Myocyte (in vitro differentiated cells): ENCODE measurements at places on chromosomes 4 and X. TPM values are rescaled to one million over a fixed set of nuclear protein-coding genes. Genes with fewer than 3 reads are reported as not detected.

DNA sequence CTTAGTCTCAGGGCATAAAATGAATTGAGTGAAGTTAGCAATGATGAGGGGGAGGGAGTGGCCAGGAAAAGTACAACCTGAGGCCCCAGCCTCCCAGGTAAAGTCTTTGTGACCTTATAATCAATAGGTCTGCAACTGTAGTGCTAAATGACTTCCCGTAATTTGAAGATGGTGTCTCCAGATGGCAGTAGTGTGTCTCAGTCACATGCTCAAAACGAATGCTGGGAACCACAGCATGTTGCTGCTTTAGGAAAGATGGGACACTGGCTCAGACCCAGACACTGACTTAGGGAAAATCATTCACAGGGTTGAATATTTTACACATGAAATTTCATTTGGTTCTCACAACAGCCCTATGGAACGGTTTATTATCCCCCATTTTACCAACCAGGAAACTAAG is 10.3 kb downstream of the SRPX2 start:
- no peak for DNase-seq

DNA sequence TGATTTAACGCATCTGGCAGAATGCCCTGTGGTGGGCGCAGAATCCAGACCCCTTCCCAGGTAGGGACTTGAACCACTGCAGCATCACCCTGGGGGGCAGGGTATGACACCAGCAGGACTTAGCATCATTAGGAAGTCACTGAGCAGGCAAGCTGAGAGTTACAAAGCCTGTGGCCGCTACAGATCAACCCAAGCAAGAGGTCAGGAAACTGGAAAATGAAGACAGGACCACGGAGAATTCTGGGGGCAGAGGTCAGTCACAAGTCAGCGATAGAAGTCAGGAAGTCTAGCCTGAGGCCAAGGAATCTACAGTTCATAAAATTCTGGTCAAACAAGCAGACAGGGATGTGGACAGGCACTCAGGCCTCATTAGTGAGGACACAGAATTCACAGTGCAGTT is 108.4 kb downstream of the CHIC2 start:
- DNase-seq: no peak

- DNase-seq: no peak
Measured at GRCh38 chr4:133618963-133619362, 469.9 kb downstream of the PCDH10 start.

GRCh38 chrX:12405306-12405705 is 267.0 kb downstream of the FRMPD4 start:
- no peak for DNase-seq

DNA sequence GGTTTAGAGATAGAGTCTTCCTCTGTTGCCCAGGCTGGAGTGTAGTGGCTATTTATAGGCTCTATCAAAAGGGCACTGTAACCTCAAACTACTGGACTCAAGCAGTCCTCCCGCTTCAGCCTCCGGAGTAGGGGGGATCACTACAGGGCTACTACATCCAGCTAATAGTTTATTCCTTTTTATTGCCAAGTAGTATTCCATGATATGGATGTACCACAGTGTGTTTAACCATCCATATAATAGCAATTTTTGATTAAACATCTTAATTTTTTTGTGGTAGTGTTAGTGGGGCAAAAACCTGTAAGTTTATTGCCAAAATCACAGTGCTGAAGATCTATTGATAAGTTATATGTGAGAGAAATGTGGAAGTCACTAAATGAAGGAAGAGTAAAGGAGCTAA is 2.6 kb upstream of the NDUFC1 start:
- DNase-seq: no peak

- DNase-seq: peak; percentile 54
Measured at GRCh38 chrX:40570346-40571093, 10.2 kb upstream of the ATP6AP2 start.

HHIP gene
- 0.05 TPM in 2 replicates for total RNA-seq

NRK gene
- total RNA-seq: not detected in 2 replicates

ATP5ME gene
- total RNA-seq: 69.9 and 197 TPM in 2 replicates

CTAG1B gene
- total RNA-seq: not detected in 2 replicates
